CMK (cell line): ENCODE measurements at places on chromosomes 2 and 18.

DNA sequence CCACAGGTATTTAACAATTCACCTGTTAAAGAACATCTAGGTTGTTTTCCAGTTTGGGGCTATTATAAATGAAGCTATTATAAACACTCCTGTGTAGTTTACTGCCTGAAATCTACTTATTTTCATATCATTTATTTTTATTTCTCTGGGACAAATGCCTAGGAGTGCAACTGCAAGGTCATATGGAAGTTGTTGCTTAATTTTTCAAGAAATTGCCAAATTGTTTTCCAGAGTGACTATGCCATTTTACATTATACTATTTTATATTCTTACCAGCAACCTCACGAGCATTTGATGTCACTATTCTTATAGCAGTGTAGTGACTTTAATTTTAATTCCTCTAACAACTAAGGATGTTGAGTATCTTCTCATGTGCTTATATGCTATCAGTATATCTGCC is 298.4 kb downstream of the EXOC6B start:
- no peak for DNase-seq

- no peak for DNase-seq
Measured at GRCh38 chr2:102504833-102505232, 31.8 kb downstream of the SLC9A4 start.

DNA sequence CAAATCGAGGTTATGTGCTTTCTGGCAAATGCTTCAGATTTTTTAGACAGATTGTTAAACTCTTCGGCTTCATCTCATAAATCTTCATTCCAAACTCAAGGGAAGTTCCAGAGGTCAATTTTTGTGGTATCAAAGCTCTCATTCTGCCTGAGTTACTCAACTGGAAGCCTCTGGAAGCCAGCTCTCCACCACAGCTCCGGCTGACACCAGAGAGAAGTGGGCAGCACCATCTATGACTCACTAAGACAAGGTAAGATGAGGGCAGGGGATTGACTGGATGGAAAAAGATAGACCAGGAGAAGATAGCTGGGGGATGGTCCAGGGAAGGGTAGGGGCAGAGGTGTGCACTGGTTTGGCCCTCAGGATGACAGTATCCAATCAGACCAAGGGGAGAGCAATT is 137.3 kb upstream of the HNRNPA3 start:
- no peak for DNase-seq

- no peak for DNase-seq
Measured at GRCh38 chr2:240902615-240903041, 3.5 kb upstream of the CROCC2 start.

DNA sequence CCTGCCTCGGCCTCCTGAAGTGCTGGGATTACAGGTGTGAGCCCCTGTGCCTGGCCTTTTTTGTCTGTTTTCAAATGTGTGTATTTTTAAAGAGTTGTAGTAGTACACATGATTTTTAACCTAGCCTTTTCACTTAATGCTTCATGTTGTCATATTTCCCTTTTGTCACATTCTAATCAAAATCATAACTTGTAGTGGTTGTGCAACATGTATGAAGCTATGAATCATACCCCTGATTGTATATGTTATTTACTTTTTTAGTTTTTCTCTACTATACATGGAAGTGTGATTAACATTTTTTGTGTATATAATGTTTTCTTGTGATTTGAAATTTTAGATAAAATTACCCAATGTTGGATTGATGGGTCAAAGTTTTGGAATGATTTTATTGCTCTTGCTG is 8.5 kb downstream of the GEN1 start:
- DNase-seq, result no peak

GRCh38 chr2:233265899-233266431 is 14.5 kb downstream of the ATG16L1 start:
- no peak for DNase-seq

DNA sequence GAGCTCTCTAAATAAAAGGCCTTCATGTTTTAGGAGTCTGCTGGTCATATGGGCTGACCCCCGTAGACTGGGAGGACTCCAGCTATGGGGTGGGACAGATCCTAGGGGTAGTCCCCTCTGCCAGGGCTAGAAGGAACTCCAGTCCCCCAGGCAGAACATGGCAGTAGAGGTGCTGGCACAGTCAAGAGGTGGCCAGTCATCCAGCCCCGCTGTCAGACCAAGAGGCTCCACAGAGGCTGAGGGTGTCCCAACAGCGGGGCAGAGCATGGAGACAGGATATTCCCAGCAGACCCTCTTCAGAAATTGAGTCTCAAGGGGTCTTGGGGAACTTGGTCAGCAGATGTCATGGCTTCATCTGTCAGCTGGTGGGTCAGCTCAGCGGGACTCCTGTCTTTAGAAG is 76.6 kb downstream of the LONRF2 start:
- DNase-seq, result no peak

DNA sequence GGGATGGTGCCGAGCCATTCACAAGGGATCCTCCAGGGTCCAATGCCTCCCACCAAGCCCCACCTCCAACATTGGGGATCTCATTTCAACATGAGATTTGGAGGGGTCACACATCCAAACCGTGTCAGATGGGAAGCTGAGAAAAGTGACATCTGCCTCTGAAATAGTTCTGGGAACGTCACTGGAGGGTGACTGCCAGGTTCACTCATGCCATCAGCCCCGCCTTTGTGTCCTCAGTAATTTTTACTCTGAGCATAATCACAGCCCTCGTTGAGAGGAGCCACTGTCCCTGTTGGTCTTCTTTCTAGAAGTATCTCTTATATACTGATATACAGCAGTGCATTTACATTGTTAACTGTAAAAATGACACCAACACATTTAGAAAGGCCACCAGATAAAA is 67.4 kb downstream of the KLHL29 start:
- DNase-seq, result no peak

- DNase-seq, result no peak
Measured at GRCh38 chr2:201661366-201661765, 18.1 kb upstream of the TMEM237 start.

- DNase-seq, result no peak
Measured at GRCh38 chr18:28176698-28176947, 307 bp downstream of the CDH2 start.

GRCh38 chr2:54206596-54206995 is 49.4 kb downstream of the TSPYL6 start:
- DNase-seq, result no peak

- DNase-seq, result no peak
Measured at GRCh38 chr2:141142025-141142424, 988.8 kb downstream of the LRP1B start.

DNA sequence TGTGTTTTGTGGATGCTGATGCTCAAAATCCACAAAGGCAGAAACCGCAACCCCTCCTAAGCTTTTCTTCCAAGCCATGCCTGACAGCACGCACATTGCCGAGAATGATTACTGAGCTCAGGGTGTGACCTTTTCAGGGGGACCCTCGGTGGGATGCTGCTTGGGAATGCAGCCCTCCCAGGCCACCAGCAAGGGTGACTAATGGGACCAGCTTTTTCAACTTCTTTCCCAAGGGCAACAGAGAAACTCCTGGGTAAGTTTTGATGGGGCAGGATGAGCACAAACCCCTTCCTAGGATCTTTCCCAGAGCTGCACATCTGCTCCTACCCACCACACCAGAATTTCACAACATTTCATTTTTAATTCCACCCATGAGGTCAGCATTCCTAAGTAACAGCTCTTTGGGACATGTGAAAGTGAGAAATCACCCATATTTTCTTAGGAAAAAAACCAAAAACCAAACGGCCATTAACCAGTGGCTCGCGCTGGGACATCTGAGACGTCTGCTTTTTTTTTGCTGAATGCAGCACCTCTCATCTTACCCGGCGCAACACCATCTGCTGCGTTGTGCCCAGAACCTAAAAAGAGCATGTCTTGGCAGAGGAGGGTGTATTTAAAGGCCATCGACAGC is 119.0 kb downstream of the ARL4C start:
- DNase-seq, result no peak

DNA sequence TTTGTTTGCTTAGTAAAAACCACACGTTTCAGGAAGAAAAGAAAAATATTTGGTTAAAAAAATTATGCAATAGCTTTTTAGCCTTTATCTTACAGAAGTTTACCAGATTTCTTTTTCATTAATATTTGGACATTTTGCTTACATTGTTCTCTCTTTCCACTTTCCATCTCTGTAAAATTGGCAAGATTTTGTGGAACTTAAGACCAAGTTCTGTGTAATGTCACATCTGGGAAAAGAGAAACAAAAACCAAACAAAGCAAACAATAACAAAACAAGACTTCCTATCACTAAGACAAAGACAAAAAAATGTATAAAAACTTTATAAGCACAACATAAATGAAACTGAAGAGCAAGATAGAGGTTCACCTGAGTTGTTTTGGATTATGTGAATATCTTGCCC is 1392.1 kb upstream of the CELF4 start:
- DNase-seq, result no peak

DNA sequence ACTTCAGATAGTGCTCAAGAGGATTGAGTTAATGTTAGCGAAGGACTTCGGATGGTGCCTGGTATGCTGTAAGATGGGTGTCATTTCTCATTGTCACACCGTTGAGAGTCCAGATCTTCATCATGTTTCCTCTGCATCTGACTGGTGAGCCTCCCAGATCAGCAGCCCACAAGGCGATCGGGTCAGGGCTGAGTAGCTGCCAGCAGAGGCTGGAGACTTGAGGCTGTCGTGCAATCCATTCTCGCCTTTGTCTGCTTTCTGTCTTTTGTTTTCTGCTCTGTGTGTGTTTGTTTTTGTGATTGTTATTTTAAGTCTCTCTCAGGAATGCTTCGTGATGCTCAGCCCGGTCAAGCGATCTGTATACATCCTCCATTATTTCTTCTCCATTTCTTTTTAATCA is 95.8 kb downstream of the TGOLN2 start:
- DNase-seq, result no peak

GRCh38 chr18:12254820-12255511 is 805 bp downstream of the CIDEA start:
- DNase-seq, result no peak

- DNase-seq, result no peak
Measured at GRCh38 chr2:113160962-113161361, 12.8 kb upstream of the PSD4 start.

GRCh38 chr2:109062859-109063700 is 65.9 kb upstream of the SH3RF3 start:
- DNase-seq, result no peak

DNA sequence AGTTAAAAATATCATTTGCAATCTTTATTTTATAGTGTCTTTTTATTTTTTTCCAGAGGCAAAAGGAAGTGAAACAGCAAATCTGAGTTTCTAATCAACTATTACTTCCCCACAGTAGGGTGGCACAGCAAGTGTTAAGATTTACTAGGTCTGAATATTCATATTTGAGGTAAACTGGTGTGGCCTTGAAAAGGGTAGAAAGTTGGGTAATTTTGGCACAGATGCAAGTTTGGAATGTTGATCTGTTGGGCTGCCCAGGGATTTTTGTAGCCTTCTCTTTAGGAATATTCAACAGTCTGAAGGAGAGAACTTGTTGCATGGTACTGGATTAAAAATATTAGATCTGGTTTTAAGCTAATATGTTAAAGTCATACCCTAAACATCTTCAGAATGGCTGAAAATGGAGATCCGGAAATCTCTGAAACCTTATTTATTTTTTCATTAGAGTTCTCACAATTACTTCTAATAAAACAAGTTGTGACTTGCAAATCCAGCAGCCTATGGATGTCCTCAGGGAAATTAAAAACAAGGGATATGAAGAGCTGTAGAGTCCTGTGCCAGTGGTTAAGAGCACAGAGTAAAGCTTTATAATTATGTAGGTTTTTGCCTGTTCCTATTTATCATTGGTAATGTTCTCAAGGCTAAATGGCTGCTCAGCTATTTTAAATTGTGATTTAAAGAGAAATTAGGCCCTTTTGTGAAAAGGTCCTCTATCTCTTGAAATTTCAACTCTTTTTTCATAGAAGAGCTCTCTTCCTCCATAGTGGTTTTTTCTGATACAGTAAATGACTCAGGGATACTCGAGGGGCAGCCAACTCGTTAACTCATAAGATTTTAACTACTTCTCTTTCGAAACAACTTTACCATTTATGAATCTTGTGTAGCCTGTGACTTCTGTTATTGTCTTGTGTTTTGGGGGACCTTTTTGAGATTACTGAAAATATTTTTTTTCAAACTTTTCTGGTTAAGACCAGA is 11.0 kb downstream of the TANK start:
- DNase-seq, result no peak

- DNase-seq, result no peak
Measured at GRCh38 chr2:159155791-159156190, 130.7 kb downstream of the WDSUB1 start.

DNA sequence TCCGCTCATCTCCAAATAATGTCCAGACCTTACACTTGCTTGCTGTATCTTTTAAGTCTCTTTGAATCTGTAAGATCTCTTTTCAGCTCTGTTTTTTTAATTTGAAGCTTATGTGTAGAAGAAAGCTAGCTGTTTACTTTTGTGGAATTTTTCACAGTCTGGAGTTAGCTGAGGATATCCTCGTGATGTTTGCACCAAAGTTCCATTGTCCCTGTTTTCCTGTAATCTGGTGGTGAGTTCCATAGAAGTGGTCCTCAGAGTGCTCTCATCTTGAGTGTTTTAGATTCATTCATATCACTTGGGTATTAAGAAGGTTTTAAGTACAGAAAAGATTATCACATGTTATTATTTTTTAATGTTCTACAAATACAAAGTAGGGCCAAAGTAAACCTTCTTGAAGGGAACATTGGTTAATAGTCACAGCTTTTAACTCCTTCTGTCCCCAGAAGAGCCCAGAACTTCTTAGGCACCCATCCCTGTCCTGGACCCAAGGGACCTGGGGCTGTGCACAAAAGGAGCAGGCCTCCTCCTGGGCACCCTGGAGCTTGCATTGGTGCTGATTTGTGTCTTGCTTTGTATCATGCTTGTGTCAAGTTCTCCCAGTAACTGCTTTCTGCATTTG is 15.0 kb downstream of the MLPH start:
- DNase-seq, result no peak

GRCh38 chr2:204145263-204145751 is 208.7 kb downstream of the ICOS start:
- peak; percentile 21 for DNase-seq

DNA sequence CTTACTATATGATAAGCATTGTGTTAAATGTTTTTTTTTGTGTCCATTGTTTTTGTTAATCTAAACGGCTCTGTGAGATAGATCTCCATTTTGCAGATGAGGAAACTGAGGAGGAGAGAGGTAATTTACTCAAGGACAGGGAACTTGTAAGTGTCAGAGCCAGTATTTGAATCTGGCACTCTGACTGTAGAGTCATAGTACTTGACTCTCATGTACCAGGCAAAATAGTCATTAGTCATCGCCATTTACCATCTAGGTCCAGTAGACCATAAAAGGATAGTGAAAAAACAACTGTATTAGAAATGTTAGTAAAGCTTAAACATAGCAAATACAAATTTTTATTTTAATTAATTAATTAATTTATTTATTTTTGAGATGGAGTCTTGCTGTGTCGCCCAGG is 4.8 kb downstream of the PSMD14 start:
- DNase-seq, result no peak

- peak; percentile 39 for DNase-seq
Measured at GRCh38 chr18:21955757-21956652, 213.4 kb upstream of the GATA6 start.

- DNase-seq, result no peak
Measured at GRCh38 chr2:227462972-227463931, 8.7 kb upstream of the AGFG1 start.
